H9 (cell line): ENCODE measurements at places on chromosomes 4 and X. TPM values are rescaled to one million over a fixed set of nuclear protein-coding genes. Genes with fewer than 3 reads are reported as not detected.

The CENPVL1 gene
- total RNA-seq: 2.8 TPM in 2 replicates

DNA sequence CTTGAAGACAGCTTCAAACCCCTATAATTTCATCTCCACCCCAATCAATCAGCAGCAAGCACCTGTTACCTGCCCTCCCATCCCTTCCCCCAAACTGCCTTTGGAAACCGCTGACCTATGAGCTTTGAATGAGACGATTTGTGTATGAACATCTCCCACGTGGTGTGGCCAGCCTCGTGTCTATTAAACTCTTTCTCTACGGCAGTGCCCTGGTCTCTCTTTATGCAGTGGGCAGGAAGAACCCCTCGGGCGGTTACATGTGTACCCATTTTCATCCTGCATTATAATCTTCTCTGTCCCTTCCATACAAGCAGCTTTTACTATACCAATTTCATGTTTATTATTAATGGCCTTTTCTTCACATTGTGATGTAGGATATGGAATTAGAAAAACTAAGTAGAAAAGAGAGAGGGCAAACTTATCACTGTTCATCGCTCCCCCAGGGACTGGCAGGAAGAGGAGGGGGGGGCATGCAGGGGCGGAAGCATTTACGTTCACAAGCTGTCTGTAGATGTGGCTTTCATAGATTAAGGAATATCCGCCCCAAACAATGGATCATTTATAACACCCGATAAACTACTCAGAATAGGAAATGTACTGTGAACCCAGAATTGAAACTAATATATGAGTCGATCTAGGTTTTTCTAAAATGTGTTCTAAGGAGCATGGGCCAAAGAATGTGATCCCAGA is 95.5 kb upstream of the ZNF518B start:
- no peak for DNase-seq
- no peaks in the 10 kb centered on the region for H3K36me3 ChIP-seq
- H3K4me1 ChIP-seq: no peaks in the 10 kb centered on the region; the same call in 1 of the 2 replicates
- H3K4me3 ChIP-seq: no peak overlapping the region
- no peaks in the 10 kb centered on the region for H3K27me3 ChIP-seq
- H3K27ac ChIP-seq: no peak overlapping the region

DNA sequence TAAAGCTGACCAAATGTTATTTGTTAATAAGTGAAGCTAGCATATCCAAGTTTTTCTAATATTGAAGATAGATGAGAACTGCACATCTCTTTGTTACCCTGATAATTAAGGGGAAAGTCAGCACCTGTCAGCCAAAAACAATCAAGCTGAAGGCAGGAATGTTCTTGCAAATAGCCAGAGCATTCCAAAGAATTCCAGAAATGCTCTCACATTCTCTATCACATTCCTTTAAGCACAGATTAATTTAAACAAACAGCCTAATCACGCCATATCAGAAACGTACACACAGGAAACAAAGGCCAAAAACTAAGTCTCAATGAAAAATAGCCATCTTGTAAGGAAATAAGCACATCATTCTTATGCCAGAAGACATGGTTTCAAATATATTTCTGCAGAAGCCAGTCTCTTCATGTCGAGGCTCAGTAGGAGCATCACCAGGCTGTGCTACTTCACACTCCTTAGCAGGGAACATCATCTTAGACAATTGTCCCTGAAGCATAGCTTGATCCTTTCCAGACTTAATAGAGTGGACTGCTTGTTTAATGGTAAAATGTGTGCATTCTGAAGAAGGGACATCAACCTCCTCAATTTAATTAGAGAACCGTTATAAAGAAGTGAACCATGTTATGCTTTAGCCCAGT is 252.9 kb upstream of the TTC29 start:
- peaks cover 9% of the 10 kb centered on the region; the same call in 1 of the 2 replicates for H3K4me1 ChIP-seq
- H3K36me3 ChIP-seq: no peaks in the 10 kb centered on the region
- no peak overlapping the region for H3K4me3 ChIP-seq
- H3K27ac ChIP-seq: no peak overlapping the region

The SYN1 gene
- 11.7 TPM in 2 replicates for total RNA-seq

GRCh38 chr4:8544282-8544681 is 35.9 kb upstream of the GPR78 start:
- no peaks in the 10 kb centered on the region for H3K36me3 ChIP-seq
- no peak overlapping the region for H3K27ac ChIP-seq
- no peaks in the 10 kb centered on the region for H3K27me3 ChIP-seq
- H3K4me1 ChIP-seq: no peaks in the 10 kb centered on the region
- DNase-seq: no peak
- no peak overlapping the region for H3K4me3 ChIP-seq

DNA sequence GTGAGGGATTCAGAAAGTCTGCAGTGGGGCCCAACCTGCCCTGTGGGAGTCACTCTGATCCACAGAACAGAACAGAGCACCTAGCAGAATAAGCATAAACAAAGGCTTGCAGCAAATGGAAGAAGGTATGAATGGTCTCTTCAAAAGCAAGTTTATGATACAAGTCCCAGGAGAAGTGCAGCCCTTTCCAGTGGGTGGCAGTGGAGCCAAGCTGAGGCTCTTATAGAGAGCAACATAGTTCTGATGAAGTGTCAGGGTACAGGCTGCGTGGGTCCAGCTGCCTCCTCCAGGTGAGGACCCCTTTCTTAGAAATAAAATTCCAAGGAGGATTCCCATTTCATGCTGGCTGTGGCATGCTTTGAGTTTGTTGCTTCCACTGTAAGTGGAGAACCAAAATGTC is 88.8 kb upstream of the PAK3 start:
- no peaks in the 10 kb centered on the region; the same call in 1 of the 2 replicates for H3K4me1 ChIP-seq
- H3K27ac ChIP-seq: no peak overlapping the region
- no peaks in the 10 kb centered on the region; the same call in 2 of the 3 replicates for H3K36me3 ChIP-seq
- no peak for DNase-seq
- H3K27me3 ChIP-seq: no peaks in the 10 kb centered on the region; the same call in 1 of the 2 replicates
- H3K4me3 ChIP-seq: no peak overlapping the region

The SPRY1 gene
- total RNA-seq: 76.3 and 77.6 TPM in 2 replicates

DNA sequence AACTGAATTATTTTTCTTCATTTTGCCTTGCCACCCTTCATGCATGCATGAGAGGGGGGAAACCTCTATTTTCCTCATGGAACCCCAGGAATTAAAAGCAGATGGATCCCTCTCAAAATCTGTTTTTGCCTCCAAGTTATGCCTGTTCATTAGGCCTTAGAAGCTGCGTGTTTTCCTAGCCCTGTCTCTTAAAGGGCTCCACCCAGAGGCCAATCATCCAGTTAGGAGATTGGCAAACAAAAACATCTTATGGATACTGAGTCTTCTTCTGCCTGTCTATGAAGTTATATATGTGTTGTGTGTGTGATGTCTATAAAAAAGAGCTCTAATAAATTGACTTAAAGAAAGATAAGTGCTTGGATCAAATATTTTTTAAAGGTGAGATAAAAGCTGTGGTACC is 142.9 kb downstream of the ANAPC10 start:
- peaks cover 46% of the 10 kb centered on the region for H3K36me3 ChIP-seq
- no peak overlapping the region for H3K4me3 ChIP-seq
- no peak for DNase-seq
- peaks cover 3% of the 10 kb centered on the region for H3K4me1 ChIP-seq

The TRIM61 gene
- total RNA-seq: 0.52 and 0.68 TPM in 2 replicates

GRCh38 chr4:111362941-111363361 is 740.1 kb upstream of the PITX2 start:
- DNase-seq: no peak
- H3K36me3 ChIP-seq: no peaks in the 10 kb centered on the region
- no peak overlapping the region for H3K4me3 ChIP-seq
- H3K27me3 ChIP-seq: no peaks in the 10 kb centered on the region

DNA sequence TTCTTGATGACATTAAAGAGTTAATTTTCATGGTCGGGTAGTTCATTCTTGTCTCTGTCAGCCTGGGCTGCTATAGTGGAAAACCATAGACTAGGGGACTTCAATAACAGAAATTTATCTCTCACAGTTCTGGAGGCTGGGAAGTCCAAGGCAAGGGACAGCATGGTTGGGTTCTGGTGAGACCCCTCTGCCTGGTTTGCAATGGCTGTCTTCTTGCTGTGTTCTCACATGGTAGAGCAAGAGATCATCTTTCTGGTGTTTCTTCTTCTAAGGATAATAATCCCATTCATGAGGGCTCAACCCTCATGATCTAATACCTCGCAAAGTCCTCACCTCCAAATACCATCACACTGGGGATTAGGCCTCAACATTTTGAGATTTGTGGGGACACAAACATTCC is 50.1 kb downstream of the RHOH start:
- H3K4me3 ChIP-seq: no peak overlapping the region
- no peak for DNase-seq
- no peak overlapping the region for H3K27ac ChIP-seq
- peaks cover 4% of the 10 kb centered on the region; the same call in 1 of the 2 replicates for H3K4me1 ChIP-seq
- no peaks in the 10 kb centered on the region for H3K27me3 ChIP-seq

DNA sequence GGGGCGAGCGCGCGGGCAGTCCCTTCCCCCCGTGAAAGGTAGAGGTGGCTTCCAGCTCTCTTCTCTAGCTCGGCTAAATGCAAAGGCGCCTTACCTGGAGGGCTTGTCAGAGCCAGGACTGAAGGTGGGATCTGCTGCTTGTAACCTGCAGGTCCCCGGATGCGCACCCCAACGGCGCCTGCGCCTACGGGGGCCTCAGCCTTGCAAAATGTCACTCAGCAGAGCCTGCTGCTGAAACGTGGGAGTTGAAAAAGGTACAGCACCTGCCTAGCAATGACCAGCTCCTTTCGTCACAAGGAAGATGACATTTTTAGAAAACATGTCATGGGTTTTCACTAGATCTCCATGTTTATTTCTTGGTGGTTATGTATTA is 583 bp downstream of the ABHD18 start:
- H3K27me3 ChIP-seq: no peaks in the 10 kb centered on the region
- H3K36me3 ChIP-seq: peaks cover 17% of the 10 kb centered on the region
- DNase-seq: peak; percentile 75
- peak overlapping the region; percentile 97 for H3K4me3 ChIP-seq

DNA sequence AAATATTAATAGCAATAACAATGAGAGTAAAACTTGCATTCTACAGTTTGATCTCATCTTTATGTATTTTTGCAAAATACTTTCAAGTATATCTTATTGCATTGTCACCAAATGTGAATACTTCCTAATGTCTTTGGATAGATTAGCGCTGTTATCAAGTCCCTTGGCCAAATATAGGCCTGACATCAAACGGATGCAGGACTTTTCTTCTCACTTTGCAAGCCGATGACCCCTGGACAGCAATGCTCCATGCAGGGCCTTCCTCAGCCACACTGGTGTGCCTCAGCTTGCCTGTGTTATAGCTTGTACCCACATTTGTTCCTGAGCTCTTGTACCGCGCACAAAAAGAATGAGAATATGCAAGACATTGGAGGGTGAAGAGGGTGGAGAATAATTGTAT is 18.0 kb upstream of the NMU start:
- H3K27me3 ChIP-seq: no peaks in the 10 kb centered on the region
- H3K36me3 ChIP-seq: no peaks in the 10 kb centered on the region
- H3K4me3 ChIP-seq: no peak overlapping the region

The PABPC1L2B gene
- total RNA-seq: 1.8 TPM in 2 replicates

GRCh38 chrX:43728002-43728401 is 71.9 kb downstream of the MAOA start:
- no peaks in the 10 kb centered on the region for H3K27me3 ChIP-seq
- no peaks in the 10 kb centered on the region for H3K4me1 ChIP-seq
- no peak overlapping the region for H3K4me3 ChIP-seq
- no peak for DNase-seq
- no peak overlapping the region for H3K27ac ChIP-seq

The UGT2B17 gene
- total RNA-seq: not detected in 2 replicates

DNA sequence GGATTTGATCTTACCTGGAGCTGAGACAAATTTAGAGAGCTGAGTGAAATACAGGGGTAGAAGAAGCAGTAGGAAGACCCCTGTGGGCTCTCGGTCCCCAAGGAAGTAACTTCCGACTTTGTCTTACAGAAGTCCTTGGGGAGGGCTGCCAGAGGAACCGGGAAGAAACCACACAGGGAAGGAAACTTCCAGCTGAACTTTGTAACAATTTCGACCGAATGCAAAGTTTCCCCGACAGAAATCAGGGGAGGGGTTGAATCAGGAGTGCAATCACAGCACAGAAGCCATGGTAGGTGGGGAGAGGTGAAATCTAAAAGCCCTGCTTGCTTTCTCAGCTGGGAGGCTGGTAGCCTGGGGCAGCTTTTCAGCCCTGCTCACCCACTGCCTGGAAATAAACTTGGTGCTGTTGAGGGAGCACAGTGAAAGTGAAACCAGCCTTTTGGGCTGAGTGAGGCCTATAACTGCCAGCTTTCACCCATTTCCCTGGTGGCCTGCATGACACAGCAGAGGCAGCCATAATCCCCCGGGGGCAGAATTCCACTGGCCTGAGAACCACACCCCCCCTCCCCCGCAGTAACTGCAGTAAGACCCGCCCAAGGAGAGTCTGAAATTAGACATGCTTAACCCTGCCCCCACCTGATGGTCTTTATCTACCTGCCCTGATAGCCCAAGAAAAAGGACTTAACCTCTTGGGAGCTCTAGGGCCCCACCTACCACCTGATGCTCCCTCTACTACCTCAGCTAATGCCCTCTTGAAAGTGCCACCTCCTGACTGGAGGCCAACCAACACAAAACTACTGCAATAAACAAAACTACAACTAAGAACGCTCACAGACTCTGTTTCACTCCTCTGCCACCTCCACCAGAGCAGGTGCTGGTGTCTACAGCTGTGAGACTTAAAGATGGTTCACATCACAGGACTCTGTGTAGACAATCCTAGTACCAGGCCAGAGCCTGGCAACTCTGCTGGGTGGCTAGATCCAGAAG is 248.2 kb downstream of the PARM1 start:
- H3K27ac ChIP-seq: no peak overlapping the region
- no peak overlapping the region for H3K4me3 ChIP-seq
- no peaks in the 10 kb centered on the region for H3K27me3 ChIP-seq
- H3K36me3 ChIP-seq: no peaks in the 10 kb centered on the region; the same call in 1 of the 2 replicates
- 0 out of 2 replicates have a peak, but pooled peaks cover 3% of the 10 kb centered on the region for H3K4me1 ChIP-seq

- no peak for DNase-seq
- H3K36me3 ChIP-seq: no peaks in the 10 kb centered on the region
- no peak overlapping the region for H3K27ac ChIP-seq
Observed at GRCh38 chr4:154406018-154406795, 85.4 kb downstream of the DCHS2 start.

The SCRG1 gene
- total RNA-seq: not detected in 2 replicates

GRCh38 chr4:3451956-3452355 is 10.2 kb downstream of the HGFAC start:
- H3K36me3 ChIP-seq: peaks cover 8% of the 10 kb centered on the region; the same call in 1 of the 2 replicates
- DNase-seq: no peak
- no peak overlapping the region for H3K27ac ChIP-seq
- no peak overlapping the region for H3K4me3 ChIP-seq
- H3K4me1 ChIP-seq: no peaks in the 10 kb centered on the region

The RNF212 gene
- total RNA-seq: 3.0 and 3.3 TPM in 2 replicates

The CSN1S1 gene
- total RNA-seq: not detected in 2 replicates

The LUZP4 gene
- total RNA-seq: not detected in 2 replicates

DNA sequence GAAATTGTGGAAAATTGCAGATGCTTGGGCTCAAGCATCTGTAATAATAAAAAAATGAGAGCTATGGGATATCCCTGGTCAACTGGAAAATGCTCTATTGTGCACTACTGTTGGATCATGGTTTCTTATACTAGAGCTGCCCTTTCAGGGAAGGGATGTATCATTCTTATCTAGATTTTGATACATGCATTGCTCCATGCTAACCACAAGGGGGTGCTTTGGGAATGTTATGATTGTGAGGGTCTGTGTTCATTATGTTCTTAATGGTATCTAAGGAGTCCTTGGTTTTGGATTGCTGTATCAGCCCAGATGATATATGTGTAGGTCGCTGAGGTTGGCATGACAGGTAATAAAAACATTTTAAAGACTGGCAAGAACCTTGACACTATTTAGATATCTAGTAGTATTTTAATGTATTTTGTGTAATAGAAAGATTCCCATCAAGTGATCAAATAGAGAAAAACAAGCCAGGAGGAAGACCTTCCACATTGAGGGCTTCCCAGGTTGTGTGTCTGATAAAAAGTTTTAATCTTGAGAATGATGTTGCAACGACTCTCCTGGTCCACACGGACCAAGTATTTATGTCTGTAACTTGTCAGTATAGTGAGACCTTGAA is 49.2 kb upstream of the TLR2 start:
- no peaks in the 10 kb centered on the region for H3K27me3 ChIP-seq
- H3K4me1 ChIP-seq: no peaks in the 10 kb centered on the region
- no peak overlapping the region for H3K27ac ChIP-seq
- H3K4me3 ChIP-seq: no peak overlapping the region
